GDM1 (cell line): ENCODE measurements at places on chromosomes 16 and 17.

- DNase-seq, result no peak
Measured at GRCh38 chr17:75288770-75289114, 491 bp downstream of the SLC25A19 start.

- DNase-seq, result no peak
Measured at GRCh38 chr16:83622010-83622409, 185.8 kb upstream of the HSBP1 start.

DNA sequence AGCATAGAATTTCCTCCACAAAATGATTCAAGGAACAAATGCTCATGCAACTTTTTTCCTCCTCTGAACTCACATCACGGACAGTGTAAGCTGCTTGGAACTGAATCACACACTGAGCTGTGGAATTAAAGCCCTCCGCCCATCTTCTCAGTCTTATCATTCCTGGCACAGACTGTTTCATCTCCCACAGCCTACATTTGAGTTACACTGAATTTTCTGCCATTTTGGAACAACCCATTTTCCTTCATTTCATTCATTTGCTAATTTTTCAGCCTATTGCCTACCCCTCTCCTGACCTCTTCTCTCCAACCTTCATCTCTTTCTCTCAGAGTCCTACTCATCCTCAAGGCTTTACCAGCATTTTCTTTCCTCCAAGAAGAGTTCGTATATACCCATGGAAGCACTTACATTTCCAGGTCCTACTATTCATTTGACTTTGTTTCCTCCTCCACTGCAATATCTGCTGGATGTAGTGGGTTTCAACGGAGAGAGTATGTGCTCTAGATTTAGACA lies 39.1 kb upstream of the TOM1L1 start:
- DNase-seq, result no peak

DNA sequence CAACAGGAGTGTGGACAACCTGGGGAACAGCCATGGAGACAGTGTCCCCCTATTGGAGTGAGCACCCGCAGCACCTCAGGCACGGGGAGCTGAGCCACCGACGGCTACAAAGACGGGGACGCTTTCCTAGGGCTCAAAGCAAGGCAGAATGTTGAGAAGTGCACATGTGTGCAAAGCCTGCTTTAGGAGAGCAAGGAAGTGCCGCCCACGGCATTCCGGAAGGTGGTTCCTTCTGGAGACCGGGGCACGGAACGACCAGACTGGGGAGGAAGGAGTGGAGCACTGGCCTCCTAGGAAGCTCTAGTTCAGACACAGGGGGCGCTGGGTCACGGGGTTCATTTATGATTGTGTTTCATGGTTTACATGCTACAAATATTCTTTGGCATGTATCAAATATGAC lies 52.2 kb downstream of the TBC1D16 start:
- DNase-seq, result no peak
